Kidney glomerular epithelial cell (primary cell): ENCODE measurements at places on chromosomes 2 and 18.

DNA sequence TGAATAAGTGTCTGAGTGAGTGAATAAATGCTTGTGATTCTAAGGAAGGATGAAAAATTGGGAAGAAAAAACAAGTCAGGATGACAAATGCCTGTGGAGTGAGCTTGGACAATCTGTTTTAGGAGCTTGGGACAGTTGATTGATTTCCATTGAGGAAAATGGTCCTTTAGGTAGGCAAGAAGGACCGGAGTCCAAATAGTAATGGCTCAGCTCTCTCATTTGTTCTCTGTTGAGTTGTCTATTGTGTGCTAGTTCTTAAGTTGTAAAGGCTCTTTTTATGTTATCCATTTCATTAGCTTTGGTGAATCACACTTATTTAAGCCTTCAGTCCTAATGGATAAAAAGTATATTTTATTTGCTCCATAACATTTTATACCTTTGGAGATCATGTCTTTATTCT is 31.9 kb downstream of the FAM171B start:
- DNase-seq, result no peak

DNA sequence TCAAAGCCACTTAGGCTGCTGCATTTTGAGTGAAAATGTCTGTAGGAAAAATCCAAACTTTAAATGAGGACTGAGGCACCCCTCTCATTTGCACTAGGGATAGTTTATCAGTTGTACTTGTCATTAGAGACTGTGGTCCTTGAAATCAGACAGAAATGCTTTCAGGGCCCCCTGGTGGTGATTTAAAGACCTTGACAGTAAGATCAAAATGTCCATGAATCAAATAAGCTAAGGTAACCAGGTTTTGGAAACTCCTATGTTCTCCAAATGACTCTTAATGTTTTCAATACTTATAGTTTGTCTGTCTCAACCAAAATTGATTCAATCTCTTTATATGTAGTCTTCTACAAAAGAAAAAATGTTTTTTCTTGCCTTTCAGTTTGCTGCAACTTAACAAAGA is 28.8 kb upstream of the DDX18 start:
- DNase-seq, result peak; percentile 16

- DNase-seq, result no peak
Measured at GRCh38 chr2:187871506-187871905, 317.3 kb upstream of the TFPI start.

DNA sequence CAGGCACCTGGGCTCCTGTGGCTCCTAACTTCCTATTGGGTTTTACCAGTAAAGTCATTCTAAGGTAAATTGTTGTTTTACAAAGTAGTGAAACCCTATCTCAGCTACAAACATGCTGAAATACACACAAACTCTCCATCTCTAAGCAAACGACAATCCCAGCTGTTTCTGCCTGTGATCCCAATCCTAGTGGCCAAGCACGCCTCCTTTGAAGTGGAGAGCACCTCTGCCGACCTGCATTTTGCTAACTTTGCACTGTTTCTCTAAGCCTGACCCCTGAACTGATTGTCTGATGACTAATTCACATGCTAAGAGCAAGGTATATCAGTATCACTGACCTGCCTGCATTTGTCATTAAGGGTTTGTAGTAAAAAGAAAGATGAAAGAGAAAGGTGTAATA is 124.3 kb downstream of the PAX3 start:
- DNase-seq, result no peak

DNA sequence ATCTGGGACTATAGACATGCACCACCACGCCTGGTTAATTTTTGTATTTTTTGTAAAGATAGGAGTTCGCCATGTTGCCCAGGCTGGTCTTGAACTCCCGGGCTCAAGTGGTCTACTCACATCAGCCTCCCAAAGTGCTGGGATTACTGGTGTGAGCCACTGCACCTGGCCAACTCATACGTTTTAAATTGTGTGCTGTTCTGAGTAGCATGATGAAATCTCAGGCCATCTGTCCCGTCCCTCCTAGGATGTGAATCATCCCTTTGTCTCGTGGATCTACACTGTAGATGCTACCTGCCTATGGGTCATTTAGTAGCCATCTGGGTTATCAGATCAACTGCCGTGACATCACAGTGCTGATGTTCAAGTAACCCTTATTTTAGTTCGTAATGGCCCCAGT is 38.5 kb upstream of the RMP24 start:
- no peak for DNase-seq

GRCh38 chr2:32633040-32633439 is 5.2 kb downstream of the TTC27 start:
- DNase-seq, result no peak

GRCh38 chr2:182784777-182785176 is 68.7 kb downstream of the DNAJC10 start:
- peak; percentile 33 for DNase-seq

DNA sequence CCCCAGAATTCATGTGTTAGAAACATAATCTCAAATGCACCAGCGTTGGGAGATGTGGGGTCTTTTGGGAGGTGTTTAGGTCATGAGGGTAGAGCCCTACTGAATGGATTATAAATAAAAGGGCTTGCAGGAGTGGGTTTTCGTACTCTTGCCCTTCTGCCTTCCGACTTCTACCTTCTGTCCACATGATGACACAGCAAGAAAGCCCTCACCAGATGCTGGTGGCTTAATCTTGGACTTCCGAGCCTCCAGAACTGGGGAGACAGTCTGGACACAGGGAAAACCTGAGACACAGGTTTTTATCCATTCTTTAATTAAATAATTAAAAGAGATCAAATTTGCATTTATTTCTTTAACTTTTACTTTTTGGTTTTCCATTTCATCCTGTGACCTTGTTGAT is 87.8 kb downstream of the DIS3L2 start:
- DNase-seq, result no peak

DNA sequence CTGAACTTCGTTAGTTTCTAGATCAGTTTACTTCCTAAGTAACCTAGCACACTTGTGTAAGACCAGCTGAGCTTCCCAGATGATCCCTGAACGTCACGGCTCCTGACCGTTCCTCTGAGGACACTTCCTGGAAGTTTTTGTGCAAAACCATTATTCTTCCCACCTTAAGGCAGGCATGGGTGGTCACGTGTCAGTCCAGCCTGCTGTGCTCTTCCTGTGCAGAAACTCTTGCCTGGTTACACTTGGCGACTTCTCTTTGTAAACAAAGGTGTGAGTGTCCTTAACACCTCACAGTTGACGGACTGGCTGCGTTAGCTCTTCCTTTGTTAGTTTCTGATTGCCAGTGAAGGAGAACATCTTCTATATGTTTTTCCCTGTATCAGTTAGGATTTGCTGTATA is 118.3 kb downstream of the SH3RF3 start:
- no peak for DNase-seq

- no peak for DNase-seq
Measured at GRCh38 chr2:105175231-105175630, 66.3 kb upstream of the GPR45 start.

DNA sequence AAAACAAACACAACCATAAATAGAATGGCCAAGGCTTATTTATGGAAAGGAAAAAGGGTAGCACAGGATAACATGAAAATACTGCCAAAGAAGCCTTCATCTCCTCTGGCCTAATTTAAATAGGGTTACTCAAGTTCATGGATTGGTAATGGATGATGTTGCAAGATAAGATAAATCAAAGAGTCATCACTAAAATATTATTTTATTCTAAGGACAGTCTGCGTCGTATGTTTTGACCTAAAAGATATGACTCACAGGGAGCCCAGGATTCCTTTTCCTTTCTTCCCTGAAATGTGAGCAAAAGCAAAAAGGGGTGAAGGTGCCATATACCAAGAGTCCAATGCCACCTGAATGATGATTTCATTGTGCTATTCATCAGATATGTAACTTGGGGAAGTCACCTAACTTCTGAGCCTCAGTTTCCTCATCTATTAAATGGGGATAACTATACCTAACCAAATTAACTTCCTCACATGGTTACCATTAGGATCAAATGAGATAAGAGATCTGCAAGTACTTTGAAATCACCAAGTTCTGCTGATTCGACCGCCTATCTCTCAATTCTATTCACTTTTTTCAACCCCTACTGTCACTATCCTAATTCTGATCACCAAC is 137.7 kb downstream of the THADA start:
- DNase-seq, result no peak

GRCh38 chr2:177625744-177626650 is 233.4 kb downstream of the AGPS start:
- DNase-seq, result no peak

DNA sequence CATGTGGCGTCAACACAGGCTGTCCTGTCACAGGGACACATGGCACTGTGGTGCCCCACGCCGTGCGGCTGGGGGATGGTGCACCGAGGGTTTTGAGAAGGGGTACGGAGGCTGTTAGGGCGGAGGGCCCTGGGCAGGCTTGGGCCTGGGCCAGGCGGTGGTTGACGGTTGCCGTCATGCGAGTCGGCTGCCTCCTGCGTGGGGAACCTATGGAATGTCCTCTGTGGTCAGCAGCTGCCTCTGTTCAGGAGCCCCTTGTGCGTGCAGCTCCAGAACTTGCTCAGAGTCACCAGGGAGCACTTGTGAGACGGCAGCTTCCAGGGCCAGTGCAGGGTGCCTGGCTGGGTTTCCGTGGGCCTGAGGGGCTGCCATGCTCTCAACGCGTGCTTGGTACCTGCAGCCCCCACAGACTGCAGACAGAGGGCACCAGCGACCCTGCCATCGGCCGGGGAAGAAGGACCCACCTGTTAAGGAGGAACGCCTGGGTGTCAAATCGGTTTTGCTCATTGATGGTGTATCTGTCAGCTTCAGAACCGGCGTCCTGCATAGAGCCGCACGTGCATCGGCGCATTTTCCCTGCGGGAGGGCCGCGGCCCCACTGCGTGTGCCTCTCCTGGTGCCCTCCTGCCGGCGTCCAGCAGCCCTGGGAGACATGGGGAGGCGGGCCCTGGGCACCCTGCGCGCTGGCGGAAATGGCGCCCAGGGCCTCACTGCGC is 10.0 kb upstream of the D2HGDH start:
- DNase-seq, result no peak

DNA sequence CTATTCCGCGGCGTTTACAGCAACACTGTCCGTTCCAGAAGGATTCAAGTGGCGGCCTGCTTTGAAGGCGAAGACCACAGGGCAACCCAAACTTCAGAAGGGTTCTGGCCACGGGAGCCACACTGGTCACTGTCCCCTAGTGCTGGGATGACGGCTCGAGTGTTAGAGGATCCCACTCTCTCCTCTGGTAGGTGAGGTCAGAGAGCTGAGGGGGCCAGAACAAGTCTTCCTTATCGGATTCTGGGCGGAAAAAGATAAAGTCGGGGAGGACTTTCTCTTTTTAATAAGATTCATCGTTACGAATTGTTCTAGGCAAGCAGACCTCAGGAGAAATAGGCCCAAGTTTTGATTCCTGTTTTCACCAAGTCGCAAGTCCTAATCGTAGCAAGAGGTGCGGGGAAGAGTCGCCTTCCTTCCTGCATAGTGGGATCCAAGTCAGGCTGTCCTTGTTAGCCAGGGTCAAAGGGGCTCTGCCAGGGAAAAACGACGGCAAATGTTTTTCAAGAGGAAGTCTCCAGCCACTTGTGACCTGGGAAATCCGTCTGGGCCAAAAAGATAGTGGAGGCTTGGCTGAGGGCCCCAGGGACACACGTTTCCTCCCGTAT is 864 bp upstream of the MYL12A start:
- DNase-seq, result no peak

- DNase-seq, result no peak
Measured at GRCh38 chr2:206231669-206232286, 42.7 kb upstream of the ZDBF2 start.
